Stimulated activated CD8-positive, alpha-beta memory T cell treated with anti-CD3 and anti-CD28 coated beads, Interleukin-7, amount 100 ng/mL, for 1 hour (primary cell): ENCODE measurements at places on chromosomes 5 and 9.

DNA sequence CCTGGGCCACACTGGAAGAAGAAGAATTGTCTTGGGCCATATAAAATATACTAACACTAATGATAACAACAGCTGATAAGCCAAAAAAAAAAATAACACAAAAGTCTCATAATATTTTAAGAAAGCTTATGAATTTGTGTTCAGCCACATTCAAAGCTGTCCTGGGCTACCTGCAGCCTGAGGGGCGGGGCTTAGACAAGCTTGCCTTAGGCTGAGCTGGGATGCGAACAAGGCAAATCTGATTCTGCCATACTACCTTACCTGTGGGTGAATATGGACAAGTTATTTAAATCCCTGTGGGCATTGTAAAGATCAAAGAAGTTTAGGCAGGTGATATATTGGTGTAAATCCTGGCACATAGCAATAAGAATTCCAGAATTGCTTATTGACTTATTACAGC lies 212.3 kb upstream of the ATP10B start:
- DNase-seq, result no peak

DNA sequence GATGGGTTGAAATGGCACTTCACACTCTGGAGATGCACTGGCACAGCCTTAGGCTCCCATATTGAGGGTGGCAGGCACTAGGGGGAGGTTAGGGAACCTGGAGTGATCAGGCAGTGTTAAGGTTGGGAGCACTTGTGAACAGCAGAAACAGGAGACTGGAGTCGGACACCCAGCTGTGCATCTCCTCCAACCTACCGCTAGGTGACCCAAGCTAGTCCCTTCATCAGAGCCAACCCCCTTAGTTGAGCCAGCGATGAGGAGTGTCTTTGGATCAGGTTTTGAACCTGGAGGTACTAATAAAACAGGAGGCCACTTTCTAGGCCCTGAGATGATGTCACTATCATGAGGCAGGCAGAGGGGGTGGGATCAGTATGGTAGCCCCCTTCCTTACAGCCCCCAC lies 1.7 kb downstream of the ACTL7B start:
- no peak for DNase-seq

DNA sequence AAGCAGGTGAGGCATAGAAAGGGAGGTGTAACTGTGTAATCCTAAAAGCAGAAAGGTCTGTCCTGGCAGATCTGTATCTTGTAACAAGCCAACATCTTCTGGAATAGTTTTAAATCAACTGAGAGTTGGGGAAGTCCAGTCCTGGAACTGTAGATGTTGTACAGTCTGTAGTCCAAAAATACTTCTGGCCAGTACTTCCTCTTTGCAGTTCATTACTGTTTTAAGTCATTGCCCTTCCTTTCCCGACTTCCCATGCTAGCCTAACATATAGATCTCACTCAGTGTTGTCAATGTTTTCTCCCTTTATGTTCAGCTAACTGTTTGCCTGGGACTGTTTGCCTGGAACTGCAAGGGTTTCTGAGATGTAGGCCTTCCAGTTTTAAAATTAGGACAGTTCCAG lies 168.5 kb upstream of the ISL1 start:
- DNase-seq, result no peak

- no peak for DNase-seq
Observed at GRCh38 chr9:28120184-28120583, 546.9 kb upstream of the C9orf72 start.

DNA sequence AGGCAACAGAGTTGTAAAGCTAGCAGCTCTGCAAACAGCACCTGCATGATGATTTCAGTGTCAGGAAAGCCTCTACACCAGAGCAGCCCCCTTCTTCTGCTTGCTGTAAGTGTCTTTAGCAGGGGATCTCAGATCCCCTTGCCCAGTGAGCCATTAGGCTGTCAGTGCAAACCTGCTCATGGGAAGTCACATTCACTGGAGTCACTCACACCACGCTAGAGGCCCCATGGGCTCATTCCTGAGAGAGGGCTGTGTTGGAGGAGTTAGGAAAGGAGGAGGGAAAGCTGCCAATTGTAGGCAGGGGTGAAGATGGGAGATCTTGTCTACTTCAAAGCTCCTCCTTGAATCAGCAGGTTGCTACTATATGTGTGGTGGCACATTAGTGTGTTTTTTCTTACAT lies 275.2 kb downstream of the SMARCA2 start:
- DNase-seq, result no peak

DNA sequence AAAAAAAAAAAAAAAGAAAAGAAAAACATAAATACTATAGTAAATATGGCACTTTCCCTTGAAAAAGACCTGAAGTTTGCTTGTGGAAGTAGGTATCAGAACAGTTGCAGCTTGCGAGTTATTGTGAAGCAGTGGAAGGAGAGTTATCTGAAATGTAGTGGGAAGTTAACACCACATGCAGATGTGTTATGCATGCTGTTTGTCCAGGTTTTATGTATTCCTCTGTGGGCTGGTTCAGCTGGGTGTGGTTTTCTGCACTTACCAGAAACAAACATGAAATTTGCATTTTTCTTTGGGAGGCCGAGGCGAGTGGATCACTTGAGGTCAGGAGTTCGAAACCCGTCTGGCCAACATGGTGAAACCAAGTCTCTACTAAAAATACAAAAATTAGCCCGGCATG lies 42.1 kb upstream of the CTNNA1 start:
- no peak for DNase-seq

DNA sequence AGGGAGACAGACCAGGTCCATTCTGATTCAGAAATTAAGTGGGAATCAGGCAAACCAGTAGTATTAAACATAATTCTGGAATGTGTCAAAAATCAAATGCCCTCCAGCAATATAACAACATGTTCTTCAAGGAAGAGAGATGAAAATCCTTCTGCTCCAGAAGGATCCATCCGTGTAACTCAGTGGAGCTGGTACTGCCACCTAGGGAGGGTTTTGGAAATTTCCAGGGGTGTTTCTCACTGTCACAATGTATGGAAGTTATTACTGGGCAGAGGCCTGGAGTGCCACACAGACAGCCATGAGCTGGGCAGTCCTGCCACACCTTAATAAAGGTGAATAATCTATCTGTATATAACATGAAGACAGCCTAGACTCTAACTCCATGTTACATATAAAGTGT lies 87.5 kb downstream of the TTLL11 start:
- no peak for DNase-seq

GRCh38 chr9:95772320-95773052 lies 103.0 kb upstream of the ERCC6L2 start:
- no peak for DNase-seq

- no peak for DNase-seq
Observed at GRCh38 chr9:33161011-33161588, 6.0 kb downstream of the B4GALT1 start.

DNA sequence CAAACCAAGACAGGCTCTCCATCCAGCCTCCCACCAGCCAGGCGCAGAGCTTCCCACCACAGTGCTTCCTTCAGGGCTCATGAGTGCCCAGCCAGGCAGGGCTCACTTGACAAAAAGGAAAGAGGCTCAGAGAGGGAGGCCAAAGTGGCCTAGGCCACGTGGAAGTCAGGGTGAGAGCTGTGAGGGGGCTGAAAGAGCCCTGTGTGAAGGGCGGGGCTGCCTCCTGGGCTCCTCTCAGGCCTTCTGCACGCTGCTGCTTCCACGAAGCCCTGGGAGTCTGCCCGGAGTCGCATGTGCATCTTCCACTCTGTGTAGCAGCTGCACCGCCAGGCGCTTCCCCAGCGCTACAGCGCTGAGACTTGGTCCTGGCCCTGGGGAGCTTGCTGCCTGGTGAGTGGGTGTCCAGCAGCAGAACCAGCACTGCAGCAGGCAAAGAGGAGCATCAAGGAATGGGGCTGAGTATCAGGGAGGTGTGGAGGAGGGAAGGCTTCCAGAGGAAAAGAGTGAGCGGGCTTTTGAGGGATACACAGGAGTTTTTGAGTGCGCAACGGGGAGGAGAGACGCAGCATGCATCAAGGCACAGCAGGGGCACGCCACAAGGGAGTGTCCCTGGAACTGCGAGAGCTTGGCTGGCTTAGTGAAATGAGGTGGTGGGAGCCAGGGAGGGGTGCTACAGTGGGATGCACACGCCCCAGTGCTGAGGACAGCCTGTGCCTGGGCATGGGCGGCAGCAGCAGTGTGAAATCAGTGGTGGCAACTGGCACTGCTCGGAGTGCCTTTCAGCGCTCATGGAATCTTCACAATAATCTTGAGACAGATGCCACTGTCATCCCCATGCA lies 178.0 kb downstream of the GAPVD1 start:
- DNase-seq, result no peak

DNA sequence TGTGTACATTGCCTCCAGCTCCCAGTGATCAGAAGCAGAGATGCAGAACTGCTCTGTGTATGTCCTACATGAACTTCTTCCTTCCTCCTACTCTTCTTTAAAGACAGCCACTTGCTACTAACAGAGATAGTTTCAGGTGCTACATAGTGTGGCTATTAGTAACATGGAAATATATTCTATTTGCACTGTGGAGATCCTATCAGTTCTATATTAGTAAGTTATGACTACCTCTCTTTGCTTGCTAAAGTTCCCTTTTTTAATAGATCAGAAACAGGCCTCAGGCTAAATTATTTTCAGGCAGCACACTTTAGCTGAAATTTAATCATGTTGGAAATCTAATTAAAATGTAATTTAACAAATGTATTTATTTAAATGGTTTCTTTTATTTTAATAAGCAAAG lies 64.4 kb upstream of the TNFSF8 start:
- no peak for DNase-seq

GRCh38 chr9:2014696-2015580 lies at the start of gene SMARCA2:
TSS of gene SMARCA2 (plus strand) at chr9:2015347. CDS start at chr9:2029023, 13,676 bp downstream.
- DNase-seq, result peak; percentile 94
